ENCODE measurements at places on chromosomes 1 and 21.

GRCh38 chr21:31530897-31531705 lies 128.4 kb upstream of the SOD1 start:
- no peak for DNase-seq

DNA sequence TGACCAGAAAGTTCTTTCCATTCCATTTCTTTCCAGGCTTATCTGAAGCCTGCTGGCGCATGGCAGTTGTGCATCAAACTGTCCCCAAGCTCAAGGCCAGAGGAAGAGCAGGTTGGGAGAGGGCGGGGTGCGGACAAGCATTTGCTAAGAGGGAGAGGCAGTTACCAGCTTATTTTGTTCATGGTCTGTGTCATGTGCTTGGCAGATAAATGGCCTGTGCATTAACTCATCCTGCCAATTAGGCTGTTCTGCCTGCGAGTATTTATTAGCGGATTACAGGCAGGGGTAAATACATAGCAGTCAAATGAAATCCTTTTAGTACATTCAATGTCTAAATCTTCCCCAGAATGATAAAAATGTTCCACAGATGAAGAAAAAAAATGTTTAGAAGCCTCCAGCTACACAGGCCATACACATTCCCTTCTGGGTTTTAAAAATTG lies 48.9 kb upstream of the B3GALNT2 start:
- no peak for DNase-seq

DNA sequence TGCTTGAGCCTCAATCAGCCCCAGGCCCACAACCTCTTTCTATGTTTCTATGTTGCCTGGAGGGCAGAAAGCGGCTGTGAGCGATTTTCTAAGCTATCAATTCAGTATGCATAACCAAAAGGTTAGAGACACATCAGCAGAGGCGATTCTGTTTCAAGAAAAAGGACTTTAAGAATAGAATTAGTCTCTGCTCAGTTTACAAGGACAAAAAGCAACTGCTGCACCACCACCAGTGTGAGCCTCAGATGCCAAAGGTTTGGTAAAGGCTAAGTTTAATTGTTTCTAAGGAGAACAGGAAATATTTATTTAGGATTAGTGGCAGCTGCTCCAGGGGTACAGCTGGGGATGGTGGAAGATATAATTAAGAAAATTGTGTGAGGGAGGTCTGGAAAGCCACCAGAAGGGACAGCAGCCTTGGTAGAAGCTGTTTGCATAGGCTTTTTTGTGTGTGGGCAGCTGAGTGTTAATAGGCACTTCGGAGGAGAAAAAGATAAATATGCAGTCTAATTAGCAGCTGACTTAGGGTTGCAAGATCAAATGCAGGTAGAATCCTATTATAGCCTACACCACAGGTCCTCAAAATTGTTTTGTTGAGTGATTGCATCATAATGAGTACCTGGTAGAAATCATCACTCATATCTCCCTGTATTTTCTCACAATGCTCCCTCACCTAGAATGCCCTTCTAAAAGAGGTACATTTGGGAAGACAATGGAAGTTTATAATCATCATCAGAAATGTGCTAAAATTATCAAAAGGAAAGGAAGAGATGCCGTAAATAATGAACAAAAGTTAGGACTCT lies 35.8 kb downstream of the ZC3H11B start:
- DNase-seq, result no peak

- no peak for DNase-seq
Measured at GRCh38 chr21:43702785-43703034, 16.2 kb upstream of the PDXK start.

GRCh38 chr1:176789571-176790090 lies 326.7 kb downstream of the PAPPA2 start:
- DNase-seq, result no peak

Data from T-helper 2 cell treated with Interferon-gamma antibody and Interleukin-4, amounts not matched to agents 5 μg/mL and 100 μg/mL, for 36 hours (primary cell).